Fibroblast of skin of left quadriceps (primary cell): ENCODE measurements at places on chromosomes 6 and 20.
A peak's percentile ranks its signal among the peaks of the same experiment; 100 is the strongest.

- DNase-seq: peak; percentile 69
Measured at GRCh38 chr6:15062516-15063252, 183.2 kb upstream of the JARID2 start.

GRCh38 chr6:1336246-1336843 is 24.4 kb downstream of the FOXQ1 start:
- DNase-seq: no peak

- no peak for DNase-seq
Measured at GRCh38 chr20:58473453-58474425, 41.5 kb downstream of the APCDD1L start.

DNA sequence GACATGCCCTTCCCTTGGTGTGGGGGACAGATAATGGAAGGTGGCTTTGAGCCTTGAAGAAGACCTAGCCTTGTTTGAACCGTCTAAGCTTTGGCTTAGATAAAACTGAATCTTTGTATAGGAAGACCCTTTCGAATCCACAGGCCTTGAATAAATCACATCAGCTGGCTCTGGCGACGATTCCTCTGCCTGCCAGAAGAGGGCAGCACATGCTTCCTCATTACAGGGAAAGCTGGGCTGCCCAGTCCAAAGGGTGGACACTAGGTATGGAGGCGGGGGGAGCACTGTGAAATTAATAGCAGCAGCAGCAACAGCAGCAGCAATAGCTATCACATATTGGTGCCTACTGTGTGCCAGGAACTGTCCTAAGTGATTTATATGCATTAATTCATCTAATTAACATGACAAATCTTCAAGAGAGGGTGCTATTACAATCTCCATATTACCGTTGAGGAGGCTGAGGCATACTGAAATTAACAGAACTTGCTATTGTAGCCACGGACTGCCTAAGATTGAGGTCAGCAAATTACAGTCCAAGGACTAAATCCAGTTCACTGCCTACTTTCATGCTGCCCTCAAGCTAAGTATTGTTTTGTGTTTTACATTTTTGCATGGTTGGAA is 85.1 kb downstream of the CLIC5 start:
- DNase-seq: no peak

DNA sequence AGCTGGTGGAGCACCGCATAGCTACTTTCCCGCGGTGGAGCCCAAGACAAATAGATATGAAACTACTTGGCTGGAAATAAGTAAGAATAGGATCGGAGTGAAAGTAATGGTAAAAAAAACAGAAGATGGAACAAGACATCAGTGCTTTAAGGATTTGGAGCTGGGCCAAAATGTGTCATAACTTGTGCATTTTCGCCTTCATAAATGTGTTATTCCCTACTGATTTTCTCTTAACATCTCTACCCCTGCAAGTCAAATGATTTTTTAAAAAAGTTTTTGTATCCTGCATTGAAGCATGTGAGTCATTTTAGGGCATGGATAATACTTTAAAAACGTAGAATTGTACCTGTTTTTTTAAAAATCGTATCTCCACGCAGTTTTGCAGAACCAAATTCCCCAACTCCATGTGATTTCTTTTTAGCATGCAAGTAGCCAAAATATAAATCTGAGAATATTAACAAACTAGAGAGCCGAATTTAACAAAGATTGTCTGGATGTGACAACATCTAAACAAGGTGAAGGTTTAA is 882 bp upstream of the FAM184A start:
- peak; percentile 23 for DNase-seq

DNA sequence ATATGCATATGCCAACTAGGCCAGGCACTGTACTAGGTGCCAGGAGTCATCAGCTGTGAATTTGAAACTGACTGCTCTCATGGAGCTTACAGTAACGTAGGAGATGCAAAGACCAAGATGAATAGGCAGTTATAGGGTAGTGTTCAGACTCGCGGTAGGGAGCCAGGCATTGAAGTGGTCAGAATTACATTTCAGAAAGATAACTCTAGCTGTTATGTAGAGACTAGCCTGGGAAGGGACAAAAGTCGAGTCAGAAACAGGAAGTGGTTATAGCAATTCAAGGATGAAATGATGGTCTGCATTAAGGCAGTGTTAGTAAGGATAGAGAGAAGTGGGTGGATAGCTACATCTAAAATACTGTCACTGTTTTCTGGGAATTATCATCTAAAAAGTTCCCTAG is 56.6 kb downstream of the PCMT1 start:
- DNase-seq: no peak

DNA sequence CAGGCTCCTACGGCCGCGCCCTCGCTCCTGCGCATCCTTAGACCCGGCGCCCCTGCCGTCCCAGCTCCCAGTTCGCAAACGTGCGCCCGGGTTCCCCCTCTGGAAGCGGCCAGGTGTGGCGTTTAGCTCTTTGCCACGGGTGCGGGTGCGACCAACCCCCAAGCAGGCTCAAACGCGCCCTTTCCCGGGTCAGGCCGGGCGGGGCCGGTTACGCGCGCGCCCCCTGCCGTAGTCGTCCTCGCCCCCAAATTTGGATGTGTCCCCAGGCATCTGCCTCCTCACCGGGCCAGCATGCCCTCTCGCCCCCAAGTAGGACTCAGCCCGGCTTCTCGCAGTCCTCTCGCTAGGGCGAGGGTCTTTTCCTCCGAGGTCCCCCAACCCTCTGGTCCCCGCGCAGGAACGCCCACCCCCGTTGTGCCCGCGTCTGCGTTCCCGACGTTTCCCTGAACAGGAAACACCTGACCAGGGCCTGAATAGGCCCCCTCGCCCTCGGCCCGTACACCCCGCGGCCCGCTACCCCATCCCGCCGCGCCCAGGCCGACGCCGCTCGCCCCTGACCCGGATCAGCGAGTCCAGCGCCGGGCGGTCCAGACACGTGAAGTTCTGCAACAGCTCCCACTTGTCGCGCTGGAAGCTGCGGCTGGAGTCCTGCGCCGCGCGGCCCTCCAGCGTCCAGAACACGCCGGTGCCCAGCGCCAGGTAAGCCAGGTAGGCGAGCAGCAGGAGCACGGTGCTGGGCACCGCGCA is 520 bp downstream of the KCNK17 start:
- no peak for DNase-seq
